ENCODE measurements at places on chromosomes 4 and X.
A peak's percentile ranks its signal among the peaks of the same experiment; 100 is the strongest.

DNA sequence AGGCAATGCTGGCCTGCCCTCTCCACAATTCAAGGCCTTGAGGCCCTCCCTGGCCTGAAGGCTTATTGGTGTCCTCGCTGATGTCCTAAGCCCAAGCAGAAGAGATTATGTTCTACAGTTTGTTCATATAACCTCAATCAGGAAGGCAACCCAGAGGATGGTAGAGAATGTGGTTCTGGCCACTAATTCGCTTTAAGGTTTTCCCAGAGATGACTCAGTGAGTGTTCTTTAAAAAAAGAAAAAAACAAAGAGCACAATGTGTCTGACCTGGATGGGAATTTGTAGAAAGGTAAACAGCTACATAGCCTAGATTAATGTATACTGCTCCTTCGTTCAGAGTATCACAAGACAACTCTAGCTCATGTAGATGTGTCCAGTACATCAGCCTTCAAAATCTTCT lies 66.0 kb downstream of the MANBA start:
- no peak for DNase-seq

DNA sequence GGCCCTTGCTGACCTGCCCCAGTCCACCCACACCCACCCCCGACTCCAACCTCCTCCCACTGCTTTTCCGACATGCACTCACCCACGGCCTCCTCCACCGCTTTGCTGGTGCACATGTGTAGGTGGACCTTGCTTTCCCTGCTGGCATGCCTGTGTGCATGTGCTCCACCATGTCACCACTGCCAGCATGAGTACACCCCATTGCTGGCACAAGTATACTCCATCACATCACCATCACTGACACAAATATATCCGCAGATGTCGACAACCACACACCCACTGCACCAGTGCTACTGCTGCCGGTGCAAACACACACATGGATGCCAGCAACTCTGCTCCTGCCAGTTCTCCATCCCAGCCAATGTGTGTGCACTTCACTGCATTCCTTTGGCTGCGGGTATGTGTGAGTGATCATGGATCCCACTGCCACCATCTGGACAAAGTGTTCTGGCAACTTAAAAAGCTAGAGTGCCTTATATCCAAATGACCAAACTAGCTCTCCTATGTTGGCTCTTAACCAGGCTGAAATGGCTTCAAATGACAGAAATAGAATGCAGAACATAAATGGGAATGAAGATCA lies 1072.3 kb downstream of the RAPGEF2 start:
- no peak for DNase-seq

- DNase-seq, result peak; percentile 41
Observed at GRCh38 chrX:24153178-24153795, 3.8 kb downstream of the ZFX start.

GRCh38 chr4:76607266-76607799 lies 172.3 kb downstream of the SHROOM3 start:
- DNase-seq, result no peak

DNA sequence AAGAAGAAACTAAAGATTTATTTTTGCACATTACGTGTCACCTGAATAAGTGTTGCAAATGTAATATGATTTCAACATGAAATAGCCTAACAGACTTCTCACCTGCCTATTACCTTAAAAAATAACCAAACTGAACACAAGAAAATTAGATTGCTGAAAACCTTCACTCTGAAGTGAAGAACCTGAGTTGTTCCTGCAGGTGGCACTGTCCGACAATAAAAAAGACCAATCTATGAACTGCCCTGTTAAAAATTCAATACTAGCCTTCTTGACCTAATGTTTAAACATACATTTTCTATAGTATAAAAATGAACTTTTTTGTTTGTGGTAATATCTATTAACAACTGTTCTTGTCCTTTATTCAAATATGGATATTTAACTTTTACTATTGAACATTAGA lies 69.2 kb upstream of the PNPLA4 start:
- DNase-seq, result no peak

DNA sequence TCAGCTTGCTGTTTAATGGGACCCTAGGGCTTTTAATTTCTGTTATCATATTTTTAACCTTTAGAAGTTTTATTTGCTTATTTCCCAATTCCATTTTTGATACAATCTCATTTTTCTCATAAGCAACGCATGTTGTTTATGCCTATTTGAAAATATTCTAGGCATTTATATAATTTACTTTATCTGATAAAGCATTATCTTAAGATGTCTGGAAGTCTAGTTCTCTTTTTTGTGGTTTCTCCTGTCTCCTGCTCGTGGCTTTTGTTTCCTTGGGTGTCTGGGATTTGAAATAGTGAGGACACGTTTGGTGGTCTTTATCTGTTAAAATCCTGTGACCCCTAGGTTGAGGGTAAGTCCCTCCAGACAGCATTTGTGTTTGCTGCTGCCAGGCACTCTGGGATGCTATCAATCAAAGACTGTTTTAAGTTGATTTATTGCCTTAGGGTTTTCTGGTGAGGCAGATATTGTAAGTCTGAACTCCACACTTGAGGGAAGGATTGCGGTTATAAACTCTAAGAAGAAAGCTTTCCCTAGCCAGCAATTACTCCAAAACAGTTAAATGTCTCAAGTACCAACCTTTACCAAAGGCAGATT lies 208.0 kb downstream of the PRDM5 start:
- no peak for DNase-seq

DNA sequence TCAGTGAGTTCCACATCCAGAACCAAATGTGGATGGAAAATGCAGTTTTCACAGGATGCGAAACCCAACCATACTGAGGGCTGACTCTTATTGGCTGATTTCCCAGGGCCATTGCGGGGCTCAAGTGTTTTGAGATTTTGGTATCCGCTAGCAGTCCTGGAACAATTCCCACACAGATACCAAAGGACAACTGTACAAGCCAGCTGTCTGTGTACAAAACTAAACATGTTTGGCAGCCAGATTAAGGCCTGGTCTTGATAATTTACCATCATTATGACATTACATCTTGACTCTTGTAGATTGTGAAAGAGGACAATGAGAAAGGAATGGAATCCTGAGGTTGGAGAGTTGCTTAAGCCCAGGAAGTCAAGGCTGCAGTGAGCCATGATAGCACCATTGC lies 121.9 kb downstream of the DKK2 start:
- DNase-seq, result no peak

DNA sequence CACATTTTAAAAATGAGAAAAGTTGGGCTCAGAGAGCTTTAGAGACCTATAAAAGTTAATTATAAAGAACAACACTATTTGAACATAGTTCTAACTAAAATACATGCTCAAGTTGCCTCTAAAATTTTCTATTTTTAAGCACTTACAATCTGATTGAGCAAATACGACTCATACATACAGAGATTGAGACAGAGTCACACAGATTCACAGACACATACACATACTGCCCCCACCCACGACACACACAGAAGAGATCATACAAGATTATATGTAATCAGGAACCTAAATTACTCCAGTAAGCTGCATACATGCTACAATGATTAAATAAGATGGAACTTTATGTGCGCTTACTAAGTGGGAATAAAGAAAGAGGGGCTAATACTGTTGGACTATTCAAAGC lies 2.7 kb upstream of the ASB5 start:
- no peak for DNase-seq

GRCh38 chr4:157895205-157895604 lies 277.6 kb downstream of the GASK1B start:
- DNase-seq, result no peak

- no peak for DNase-seq
Observed at GRCh38 chr4:188246488-188246887, 107.2 kb downstream of the TRIML1 start.

DNA sequence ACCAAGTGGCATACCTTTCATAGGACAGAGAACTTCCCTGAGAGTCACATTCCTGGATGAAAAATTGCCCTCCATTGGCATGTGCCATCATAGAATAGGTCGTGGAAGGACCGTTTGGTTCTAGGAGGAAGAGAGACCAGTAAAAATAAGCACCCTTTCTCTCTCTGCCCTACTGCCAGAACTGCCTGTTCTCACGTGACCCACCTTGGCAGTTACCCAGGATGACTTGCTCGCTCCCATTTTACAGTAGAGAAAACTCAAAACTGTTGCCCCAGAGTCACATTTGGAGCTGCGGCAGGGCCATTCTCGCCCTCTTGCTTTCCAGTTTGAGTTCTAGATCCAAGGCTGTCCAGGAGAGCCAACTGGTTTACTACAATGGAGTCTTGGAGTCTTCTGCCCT lies 1.1 kb upstream of the NLGN3 start:
- no peak for DNase-seq

DNA sequence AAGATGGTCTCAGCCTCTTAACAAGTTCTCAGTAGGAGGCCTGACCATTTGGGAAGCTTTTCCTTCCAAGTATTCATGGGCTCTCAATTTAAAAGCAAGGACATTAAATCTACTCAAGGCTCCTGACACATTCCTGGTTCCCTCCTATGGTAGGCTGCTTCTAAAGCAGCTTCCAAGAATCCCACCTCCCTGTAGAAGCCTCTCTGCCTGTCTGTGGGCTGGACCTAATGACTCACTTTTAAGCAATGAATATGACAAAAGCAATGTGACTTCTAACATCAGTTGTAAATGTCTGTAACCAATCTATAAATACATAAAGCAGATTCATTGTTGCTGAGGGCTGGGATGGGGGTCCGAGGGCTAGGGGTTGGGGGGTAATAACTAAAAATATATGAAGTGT lies 99.5 kb upstream of the FAM9B start:
- no peak for DNase-seq

- DNase-seq, result peak; percentile 34
Observed at GRCh38 chrX:152861116-152861515, 30.3 kb downstream of the NSDHL start.

DNA sequence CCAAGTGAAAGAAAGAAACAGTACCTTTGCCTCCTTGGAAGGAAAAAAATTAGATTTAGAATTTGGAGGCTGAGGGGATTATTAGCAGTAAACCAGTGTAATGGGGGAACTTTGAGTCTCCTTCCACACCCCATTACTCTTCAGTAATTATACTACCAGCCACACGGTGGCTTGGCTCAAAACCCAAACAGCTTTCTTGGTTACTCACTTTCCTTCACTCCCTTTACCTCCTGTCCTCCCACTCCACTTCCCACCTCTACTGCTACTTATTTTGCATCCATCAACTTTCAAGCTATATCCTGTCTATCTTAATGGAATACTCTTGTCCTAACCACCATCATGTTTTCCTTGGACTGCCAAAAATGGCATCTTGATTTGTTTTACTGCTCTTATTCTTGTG lies 310.6 kb upstream of the AADAT start:
- DNase-seq, result no peak

- DNase-seq, result no peak
Observed at GRCh38 chr4:144819591-144819990, 173.6 kb downstream of the HHIP start.

DNA sequence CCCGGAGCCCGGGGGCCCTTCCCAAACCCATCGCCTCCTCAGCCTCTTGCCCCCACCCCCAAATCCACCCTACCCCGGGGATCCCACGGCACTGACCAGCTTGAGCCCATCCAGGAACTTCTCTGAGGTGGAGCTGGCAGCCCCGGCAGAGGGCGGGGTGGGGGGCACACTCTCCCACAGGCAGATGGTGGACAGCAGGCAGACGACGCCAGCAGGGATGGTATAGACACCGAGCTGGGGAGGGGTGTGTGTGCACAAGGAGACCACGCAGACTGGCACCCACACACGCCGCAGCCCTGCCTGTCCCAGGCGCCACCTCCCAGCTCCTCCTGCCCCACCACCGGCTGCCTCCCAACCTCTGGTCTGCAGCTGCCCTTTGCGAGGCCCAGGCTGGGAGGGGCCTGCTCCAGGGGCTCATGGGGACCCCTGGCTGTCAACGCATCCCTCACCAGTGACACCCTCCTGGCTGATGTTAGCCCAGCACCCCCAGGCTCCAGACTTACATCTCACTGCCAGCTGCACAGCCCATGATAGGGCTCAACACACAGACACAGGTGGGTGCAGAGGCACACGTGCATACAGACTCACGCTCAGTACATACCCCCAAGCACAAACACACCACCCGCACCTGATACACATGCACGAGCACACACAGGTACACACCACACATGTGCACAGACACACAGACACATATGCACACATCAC lies 4.2 kb downstream of the SLC49A3 start:
- DNase-seq, result no peak

DNA sequence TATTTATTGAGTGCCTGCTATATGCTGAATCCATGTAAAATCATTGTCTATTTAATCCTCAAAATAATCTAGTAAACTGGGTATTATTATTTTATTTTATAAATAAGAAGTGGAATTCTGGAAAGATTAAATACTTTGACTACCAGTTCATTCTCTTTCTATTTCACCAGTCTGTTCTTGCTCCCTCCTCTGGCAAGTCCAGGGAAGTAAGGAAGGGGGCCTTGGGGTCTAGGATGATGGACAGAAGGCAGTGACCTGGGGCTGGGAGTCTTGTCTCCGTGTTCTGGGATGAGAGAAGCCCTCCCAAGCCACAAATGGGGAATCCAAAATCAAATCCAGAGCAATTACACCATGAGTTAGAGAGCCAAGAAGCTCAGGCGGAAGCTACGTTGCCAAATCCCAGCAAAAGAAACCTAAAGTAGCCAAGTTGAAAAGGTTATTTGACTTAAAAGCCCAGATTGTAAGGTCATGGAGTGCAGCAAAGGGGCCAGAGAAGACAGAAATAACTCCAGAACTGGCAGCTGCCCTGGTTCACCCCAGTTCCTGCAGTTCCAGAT lies 28.3 kb upstream of the PARM1 start:
- DNase-seq, result no peak

- no peak for DNase-seq
Observed at GRCh38 chr4:113116414-113117357, 67.2 kb downstream of the ANK2 start.

- no peak for DNase-seq
Observed at GRCh38 chr4:70629469-70630090, 1.0 kb downstream of the ENAM start.

GRCh38 chr4:74111306-74111975 lies 12.4 kb upstream of the CXCL2 start:
- DNase-seq, result no peak

DNA sequence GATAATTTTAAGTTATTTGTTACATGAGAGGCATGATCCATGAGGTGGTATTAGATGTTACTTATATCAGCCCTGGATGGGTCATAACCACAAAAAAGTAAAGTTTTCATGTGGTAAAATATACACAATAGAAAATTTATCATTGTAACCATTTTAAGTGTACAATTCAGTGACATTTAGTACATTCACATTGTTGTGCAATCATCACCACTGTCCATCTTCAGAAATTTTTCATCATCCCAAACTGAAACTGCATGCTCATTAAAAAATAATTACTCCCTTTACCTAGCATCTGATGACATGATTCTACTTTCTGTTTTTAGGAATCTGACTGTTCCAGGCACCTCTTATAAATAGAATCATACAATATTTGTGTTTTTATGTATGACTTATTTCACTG lies 11.2 kb downstream of the GK2 start:
- no peak for DNase-seq

Data from GF-D8 (cell line).